GM23248 (cell line): ENCODE measurements at places on chromosomes 4 and X. TPM values are rescaled to one million over a fixed set of nuclear protein-coding genes. Genes with fewer than 3 reads are reported as not detected.

GRCh38 chr4:123659262-123659661 is 262.7 kb downstream of the SPRY1 start:
- no peak for DNase-seq
- no peaks in the 10 kb centered on the region for H3K27me3 ChIP-seq
- no peak overlapping the region for H3K27ac ChIP-seq
- H3K36me3 ChIP-seq, result no peaks in the 10 kb centered on the region

The ENOPH1 gene
- 34.0 and 41.4 TPM in 2 replicates for total RNA-seq

GRCh38 chr4:116925900-116926457 is 159.4 kb downstream of the TRAM1L1 start:
- H3K27me3 ChIP-seq, result no peaks in the 10 kb centered on the region
- H3K36me3 ChIP-seq, result no peaks in the 10 kb centered on the region
- no peak for DNase-seq
- no peak overlapping the region for H3K4me3 ChIP-seq

DNA sequence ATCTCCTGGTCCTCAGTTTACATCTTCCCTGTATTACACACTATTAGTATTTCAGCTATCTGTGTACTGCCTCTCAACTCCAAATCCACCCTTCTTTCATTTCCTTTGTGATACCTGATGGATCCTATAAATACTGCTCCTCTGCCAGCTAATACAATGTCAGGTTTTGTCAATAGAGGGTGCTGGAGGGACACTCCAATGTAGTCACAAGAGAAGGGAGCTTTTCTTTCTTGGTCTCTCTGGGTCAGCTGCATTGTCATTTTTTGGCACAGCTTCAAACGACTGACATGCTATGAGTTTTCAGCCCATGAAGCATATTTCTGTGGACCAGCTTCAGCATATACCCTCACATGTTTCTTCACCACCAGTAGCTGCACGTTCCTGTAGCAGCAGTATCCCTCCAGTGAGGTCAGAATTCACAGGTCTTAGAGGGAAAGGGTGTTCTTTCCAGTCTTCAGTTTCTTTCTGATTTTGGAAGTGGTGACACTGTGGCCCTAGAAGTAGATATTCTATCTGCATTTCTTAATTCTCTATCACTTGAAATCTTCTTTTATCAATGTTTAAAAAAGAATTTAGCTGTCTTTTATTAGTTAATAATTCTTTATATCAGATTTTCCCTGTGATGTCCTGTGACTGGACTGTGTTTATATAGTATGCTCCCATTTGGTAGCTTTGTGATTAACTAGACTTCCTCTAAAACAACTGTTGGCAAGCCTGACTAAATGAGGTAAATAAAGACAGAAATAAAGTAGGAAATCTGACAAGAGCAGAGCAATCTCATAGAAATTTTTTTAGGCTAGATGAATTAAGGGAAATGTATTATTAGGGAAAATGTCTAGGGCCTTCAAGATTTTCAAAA is 60.6 kb downstream of the GABRA2 start:
- no peak overlapping the region for H3K4me3 ChIP-seq
- no peak overlapping the region for H3K27ac ChIP-seq
- H3K36me3 ChIP-seq, result no peaks in the 10 kb centered on the region
- H3K4me1 ChIP-seq, result no peaks in the 10 kb centered on the region
- H3K27me3 ChIP-seq, result no peaks in the 10 kb centered on the region

The PAGE1 gene
- not detected in 2 replicates for total RNA-seq

The GSX2 gene
- not detected in 2 replicates for total RNA-seq

GRCh38 chr4:56060036-56060435 is 111.3 kb downstream of the CEP135 start:
- H3K27me3 ChIP-seq, result peaks cover under 1% of the 10 kb centered on the region; the same call in 1 of the 2 replicates
- H3K4me3 ChIP-seq, result no peak overlapping the region
- H3K36me3 ChIP-seq, result no peaks in the 10 kb centered on the region

The MAGEC2 gene
- not detected in 2 replicates for total RNA-seq

DNA sequence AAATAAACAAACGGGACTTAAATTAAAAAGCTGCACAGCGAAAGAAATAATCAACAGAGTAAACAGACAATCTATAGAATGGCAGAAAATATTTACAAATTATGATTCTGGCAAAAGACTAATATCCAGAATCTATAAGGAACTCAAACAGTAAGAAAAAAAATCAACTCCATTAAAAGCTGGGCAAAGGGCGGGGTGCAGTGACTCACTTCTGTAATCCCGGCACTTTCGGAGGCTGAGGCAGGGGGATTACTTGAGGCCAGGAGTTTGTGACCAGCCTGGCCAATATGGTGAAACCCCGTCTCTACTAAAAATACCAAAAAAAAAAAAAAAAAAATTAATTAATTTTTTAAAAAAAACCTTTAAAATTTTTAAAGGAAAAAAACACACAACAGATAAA is 109.0 kb downstream of the ATP11C start:
- no peaks in the 10 kb centered on the region for H3K36me3 ChIP-seq
- peaks cover 18% of the 10 kb centered on the region for H3K4me1 ChIP-seq
- no peak overlapping the region for H3K27ac ChIP-seq
- no peak overlapping the region for H3K4me3 ChIP-seq
- H3K27me3 ChIP-seq, result no peaks in the 10 kb centered on the region

GRCh38 chr4:6137027-6137746 is 63.2 kb downstream of the JAKMIP1 start:
- H3K36me3 ChIP-seq, result no peaks in the 10 kb centered on the region
- H3K27ac ChIP-seq, result no peak overlapping the region
- no peaks in the 10 kb centered on the region for H3K4me1 ChIP-seq
- DNase-seq, result no peak

The PDZD4 gene
- total RNA-seq, result 1.5 TPM in 1 of 2 replicates, not detected in the other

DNA sequence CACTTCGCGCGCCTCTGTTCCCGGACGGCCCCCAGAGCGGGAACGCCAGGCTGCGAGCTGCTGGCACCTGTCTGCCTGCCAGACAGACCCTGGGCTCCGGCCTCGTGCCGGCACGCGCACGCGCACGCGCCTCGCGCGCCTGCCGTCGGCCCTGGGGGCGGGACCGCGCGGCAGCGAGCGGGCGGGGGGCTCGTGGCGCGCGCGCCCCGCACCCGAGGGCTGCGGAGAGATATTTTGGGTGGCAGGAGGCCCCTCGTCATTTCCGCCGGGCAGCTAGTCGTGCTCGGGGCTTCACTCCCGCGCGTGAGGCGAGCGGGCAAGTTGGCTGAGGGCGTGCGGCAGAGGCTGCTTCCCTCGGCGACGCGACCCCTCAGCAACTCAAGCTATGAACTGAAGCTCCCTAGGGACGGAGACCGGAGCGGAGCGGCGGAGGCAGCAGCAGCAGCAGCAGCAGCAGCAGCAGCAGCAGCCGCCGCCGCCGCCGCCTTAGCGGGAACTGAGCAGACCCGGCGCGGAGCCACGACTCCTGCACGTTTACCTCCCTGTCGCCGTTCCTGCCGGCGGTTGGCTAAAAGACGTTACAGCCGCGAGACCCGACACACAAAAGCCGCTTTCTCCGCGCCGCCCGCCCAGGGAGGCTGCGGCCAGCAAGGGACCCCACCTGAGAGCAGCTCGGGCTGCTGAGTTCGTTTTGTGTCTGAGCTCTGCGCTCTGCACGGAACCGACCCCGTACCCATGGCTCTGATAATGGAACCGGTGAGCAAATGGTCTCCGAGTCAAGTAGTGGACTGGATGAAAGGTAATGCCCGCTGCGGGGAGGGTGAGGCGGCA is at the start of gene CNKSR2:
Gene CNKSR2, plus strand, starts transcription at position 256 of the 831 bp plus-strand sequence. Its CDS starts 480 bp downstream, at position 736.
- H3K4me1 ChIP-seq, result no peaks in the 10 kb centered on the region
- H3K27ac ChIP-seq, result no peak within 1 kb of the TSS
- no peaks in the 10 kb centered on the region for H3K36me3 ChIP-seq
- peak within 1 kb of the TSS; percentile 71 for H3K4me3 ChIP-seq
- peak; percentile 50 for DNase-seq
- H3K27me3 ChIP-seq, result no peaks in the 10 kb centered on the region; the same call in 1 of the 2 replicates

DNA sequence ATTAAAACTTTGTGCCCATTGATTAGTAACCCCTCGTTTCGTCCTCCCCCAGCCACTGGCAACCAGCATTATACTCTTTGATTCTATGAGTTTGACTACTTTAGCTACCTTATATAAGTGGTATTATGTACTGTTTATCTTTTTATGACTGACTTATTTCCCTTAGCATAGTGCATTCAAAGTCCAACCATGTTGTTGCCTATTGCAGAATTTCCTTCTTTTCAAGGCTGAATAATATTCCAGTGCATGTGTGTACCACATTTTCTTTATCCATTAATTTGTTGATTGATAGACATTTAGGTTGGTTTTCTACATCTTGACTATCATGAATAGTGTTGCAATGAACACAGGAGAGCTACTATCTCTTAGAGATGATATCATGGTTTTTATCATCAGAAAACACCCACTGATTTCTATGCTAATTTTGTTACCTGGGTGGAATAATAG is 3.2 kb downstream of the ALB start:
- H3K27me3 ChIP-seq, result 0 out of 2 replicates have a peak, but pooled peaks cover 4% of the 10 kb centered on the region
- no peaks in the 10 kb centered on the region for H3K36me3 ChIP-seq
- H3K4me1 ChIP-seq, result no peaks in the 10 kb centered on the region
- H3K27ac ChIP-seq, result no peak overlapping the region

DNA sequence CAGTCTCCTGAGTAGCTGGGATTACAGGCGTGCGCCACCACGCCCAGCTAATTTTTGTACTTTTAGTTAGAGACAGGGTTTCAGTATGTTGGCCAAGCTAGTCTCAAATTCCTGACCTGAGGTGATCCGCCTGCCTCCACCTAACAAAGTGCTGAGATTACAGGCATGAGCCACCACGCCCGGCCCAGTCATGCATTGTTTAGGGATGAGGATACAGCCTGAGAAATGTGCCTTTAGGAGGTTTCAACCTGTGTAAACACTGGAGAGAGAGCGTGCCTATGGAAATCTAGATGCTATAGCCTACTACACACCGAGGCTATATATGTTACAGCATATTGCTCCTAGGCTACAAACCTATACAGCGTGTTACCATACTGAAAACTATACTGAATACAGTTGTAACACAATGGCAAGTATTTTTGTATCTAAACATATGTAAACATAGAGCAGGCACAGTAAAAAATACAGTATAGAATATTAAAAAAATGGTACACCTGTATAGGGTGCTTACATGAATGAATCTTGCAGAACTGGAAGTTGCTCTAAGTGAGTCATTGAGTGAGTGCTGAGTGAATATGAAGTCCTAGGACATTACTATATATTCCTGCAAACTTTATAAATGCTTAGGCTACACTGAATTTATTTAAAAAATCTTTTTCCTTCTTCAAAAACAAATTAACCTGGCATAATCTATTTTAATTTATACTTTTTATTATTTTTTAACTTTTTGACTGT is 588.2 kb upstream of the ADGRL3 start:
- no peaks in the 10 kb centered on the region for H3K4me1 ChIP-seq
- no peaks in the 10 kb centered on the region for H3K27me3 ChIP-seq
- no peak for DNase-seq
- no peak overlapping the region for H3K4me3 ChIP-seq
- no peak overlapping the region for H3K27ac ChIP-seq
- no peaks in the 10 kb centered on the region for H3K36me3 ChIP-seq

DNA sequence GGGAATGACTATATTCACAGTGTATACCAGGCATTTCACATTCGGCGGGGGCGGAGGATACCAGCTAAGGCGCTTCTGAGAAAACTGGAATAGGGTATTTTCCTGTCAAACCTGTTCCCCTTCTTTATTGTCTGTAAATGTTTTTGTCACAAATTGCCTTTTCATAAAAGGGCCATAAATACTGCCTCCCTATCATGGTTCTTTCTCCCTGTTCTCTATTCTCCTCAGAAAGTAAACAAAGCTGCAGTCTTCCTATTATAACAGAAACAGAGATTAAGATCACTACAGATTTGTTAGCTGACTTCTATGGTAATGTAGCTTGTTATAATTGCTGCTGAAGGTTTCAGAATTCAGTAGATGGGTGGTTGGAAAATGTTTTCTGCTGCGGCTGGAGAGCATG is 32.2 kb downstream of the MID2 start:
- no peak for DNase-seq
- H3K4me1 ChIP-seq, result no peaks in the 10 kb centered on the region
- no peak overlapping the region for H3K4me3 ChIP-seq
- no peaks in the 10 kb centered on the region for H3K36me3 ChIP-seq

GRCh38 chr4:99324361-99324760 is 3.2 kb upstream of the ADH1B start:
- no peaks in the 10 kb centered on the region for H3K36me3 ChIP-seq
- peaks cover 13% of the 10 kb centered on the region for H3K4me1 ChIP-seq
- H3K4me3 ChIP-seq, result no peak overlapping the region
- H3K27me3 ChIP-seq, result no peaks in the 10 kb centered on the region
- DNase-seq, result peak; percentile 11
- peak overlapping the region; percentile 34; the same call in 1 of the 2 replicates for H3K27ac ChIP-seq

DNA sequence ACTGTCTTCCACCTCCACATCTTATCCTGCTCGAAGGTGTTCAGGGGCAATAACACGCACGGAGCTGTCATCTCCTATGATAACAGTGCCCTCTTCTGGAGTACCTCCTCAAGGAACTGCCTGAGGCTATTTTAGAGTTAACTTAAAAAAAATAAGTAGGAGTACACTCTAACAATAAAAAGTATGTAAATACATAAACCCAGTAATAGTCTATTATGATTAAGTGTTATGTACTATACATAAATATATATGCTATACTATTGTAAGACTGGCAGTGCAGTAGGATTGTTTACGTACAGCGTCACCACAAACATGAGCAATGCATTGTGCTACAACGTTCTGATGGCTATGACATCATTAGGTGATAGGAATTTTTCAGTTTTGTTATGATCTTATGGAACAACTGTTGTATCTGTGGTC is 34.5 kb upstream of the TLR2 start:
- H3K27ac ChIP-seq, result no peak overlapping the region
- H3K36me3 ChIP-seq, result no peaks in the 10 kb centered on the region
- peak; percentile 56 for DNase-seq
- H3K4me1 ChIP-seq, result peaks cover 9% of the 10 kb centered on the region; the same call in 1 of the 2 replicates
- no peak overlapping the region for H3K4me3 ChIP-seq

The SLC26A1 gene
- 0.13 and 0.22 TPM in 2 replicates for total RNA-seq

The ERVMER34-1 gene
- total RNA-seq, result not detected in 2 replicates

GRCh38 chrX:132092439-132093065 is 35.3 kb downstream of the FRMD7 start:
- H3K36me3 ChIP-seq, result no peaks in the 10 kb centered on the region
- H3K4me3 ChIP-seq, result no peak overlapping the region
- H3K27me3 ChIP-seq, result no peaks in the 10 kb centered on the region
- no peaks in the 10 kb centered on the region for H3K4me1 ChIP-seq

The PRDM8 gene
- 4.4 and 7.0 TPM in 2 replicates for total RNA-seq

DNA sequence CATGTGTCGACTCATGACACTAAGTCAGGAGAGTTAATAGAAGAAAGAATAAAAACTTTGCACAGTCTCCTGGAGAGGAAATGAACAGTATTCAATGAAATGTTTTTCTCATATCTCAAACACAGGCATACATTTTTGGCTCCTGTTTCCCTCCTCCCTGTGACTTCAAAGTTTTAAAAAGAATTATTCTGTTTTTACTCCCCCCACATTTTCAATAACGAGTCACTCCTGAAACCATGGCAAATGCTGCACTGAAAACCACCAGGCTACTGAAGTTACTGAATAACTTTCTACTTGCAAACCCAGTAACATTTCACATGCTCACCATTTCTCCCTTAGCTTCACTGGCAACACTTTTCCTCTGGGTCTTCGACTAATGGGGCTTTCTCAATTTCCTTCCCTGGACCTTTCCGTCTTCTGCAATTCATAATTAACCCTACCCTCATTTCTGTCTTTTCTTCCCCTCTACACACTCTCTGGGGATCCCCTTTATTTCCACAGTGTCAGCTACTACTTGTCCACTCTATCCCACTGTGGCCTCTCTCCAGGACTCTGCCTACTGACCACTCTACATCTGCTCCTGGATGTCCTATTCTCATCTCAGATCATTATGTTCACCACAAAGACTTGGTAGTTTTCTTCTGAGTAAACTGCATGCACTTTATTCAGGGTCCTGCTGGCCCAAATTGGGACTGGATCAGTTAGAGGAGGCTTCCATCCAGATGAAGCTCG is 225.8 kb upstream of the ETNPPL start:
- no peak overlapping the region for H3K4me3 ChIP-seq
- H3K4me1 ChIP-seq, result peaks cover 29% of the 10 kb centered on the region
- no peak overlapping the region for H3K27ac ChIP-seq
- H3K36me3 ChIP-seq, result no peaks in the 10 kb centered on the region
- peak; percentile 50 for DNase-seq
- H3K27me3 ChIP-seq, result no peaks in the 10 kb centered on the region
